Astrocyte (in vitro differentiated cells and primary cell): ENCODE measurements at places on chromosomes 11 and 22. TPM values are rescaled to one million over a fixed set of nuclear protein-coding genes. Genes with fewer than 3 reads are reported as not detected.

The UBQLNL gene
- total RNA-seq = 0.27 TPM in 1 of 2 replicates, not detected in the other

- peak; percentile 46 for DNase-seq
Measured at GRCh38 chr11:118434553-118435289, 1.6 kb upstream of the KMT2A start.

DNA sequence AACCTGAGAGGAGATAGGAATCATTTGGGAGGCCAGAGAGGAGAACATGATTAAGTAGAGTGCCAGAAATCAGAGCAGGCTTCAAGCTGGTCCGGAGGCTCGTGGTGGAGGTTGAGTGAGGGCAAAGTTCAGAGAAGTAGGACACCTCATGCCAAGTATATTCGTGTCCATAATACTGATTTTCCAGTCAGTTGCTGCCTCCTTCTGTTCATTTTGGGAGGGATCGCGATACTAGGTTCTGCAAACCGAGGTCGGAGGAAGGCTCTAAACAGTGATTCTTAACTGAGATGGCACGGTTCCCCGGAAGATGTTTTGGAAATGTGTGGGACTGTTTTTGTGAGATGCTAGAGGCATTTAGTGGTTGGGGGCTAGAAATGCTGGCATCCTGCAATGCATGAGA, 13.6 kb upstream of the CD3E start:
- no peak for DNase-seq

GRCh38 chr11:76835928-76836612, 24.6 kb upstream of the ACER3 start:
- DNase-seq = peak; percentile 61

The B3GAT3 gene
- 52.4 and 54.5 TPM in 2 replicates for total RNA-seq

The SYT12 gene
- 0.34 and 0.62 TPM in 2 replicates for total RNA-seq

GRCh38 chr22:44390613-44390970, 77.8 kb upstream of the SHISAL1 start:
- no peak for DNase-seq

- DNase-seq = no peak
Measured at GRCh38 chr11:117662671-117663269, 134.2 kb downstream of the DSCAML1 start.

The C1QTNF6 gene
- total RNA-seq = 6.0 and 8.4 TPM in 2 replicates

DNA sequence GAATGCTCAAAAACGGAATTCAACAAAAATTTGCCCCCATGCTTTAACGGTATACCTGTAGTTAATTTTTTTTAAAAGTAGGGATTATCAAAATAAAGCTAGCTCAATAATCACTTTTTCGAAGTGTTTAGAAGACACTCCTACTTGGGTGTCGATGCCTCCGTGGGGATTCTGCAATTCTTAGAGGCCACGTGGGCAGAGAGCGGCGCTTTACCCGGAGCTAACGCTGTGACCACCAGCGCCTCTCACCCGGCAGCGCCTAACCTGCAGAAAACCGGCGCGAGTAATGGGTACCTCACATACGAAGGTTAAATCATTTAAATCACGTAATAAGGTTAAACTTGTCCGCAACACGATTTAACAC, 583 bp downstream of the TAF1D start:
- DNase-seq = peak; percentile 31

- DNase-seq = no peak
Measured at GRCh38 chr11:20599221-20600019, at the start of gene SLC6A5. TSS of gene SLC6A5 (plus strand) at chr11:20599608. CDS start at chr11:20599673, 65 bp downstream.

GRCh38 chr11:35012467-35013191, 96.2 kb downstream of the PDHX start:
- no peak for DNase-seq

The HEPHL1 gene
- total RNA-seq = not detected in 2 replicates

The USH1C gene
- total RNA-seq = not detected in 2 replicates

GRCh38 chr11:100903284-100903683, 216.2 kb downstream of the ARHGAP42 start:
- DNase-seq = no peak

- DNase-seq = peak; percentile 100
Measured at GRCh38 chr11:36455658-36456111, 54.4 kb downstream of the TRAF6 start.

GRCh38 chr11:119885861-119886567, 157.0 kb upstream of the NECTIN1 start:
- no peak for DNase-seq

DNA sequence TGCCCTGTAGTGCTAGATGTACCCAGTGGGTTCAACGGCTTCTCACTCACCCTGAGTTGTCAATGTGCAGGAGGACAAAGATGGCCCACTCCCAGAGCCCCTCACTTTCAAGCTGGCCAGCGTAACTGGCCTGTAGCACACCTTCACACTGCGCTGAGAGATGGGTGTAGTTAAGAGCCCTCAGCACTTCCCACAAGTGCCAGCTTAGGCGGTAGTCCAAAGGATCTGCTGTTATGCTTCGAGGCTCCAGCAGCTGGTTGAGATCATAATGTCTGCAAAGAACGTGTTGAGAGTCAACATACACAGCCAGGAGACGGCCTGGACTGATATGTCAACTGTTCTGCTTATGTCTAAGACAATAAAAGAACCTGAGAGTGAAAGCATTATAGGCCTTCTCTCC, 14.7 kb upstream of the CHRNA10 start:
- no peak for DNase-seq

- no peak for DNase-seq
Measured at GRCh38 chr11:67442504-67443404, 522 bp downstream of the CORO1B start.

- DNase-seq = no peak
Measured at GRCh38 chr11:80282643-80283042, 841.8 kb upstream of the TENM4 start.

- no peak for DNase-seq
Measured at GRCh38 chr11:18225913-18226312, 10.7 kb downstream of the SAA4 start.

The NPAS4 gene
- total RNA-seq = 0.20 and 0.50 TPM in 2 replicates

DNA sequence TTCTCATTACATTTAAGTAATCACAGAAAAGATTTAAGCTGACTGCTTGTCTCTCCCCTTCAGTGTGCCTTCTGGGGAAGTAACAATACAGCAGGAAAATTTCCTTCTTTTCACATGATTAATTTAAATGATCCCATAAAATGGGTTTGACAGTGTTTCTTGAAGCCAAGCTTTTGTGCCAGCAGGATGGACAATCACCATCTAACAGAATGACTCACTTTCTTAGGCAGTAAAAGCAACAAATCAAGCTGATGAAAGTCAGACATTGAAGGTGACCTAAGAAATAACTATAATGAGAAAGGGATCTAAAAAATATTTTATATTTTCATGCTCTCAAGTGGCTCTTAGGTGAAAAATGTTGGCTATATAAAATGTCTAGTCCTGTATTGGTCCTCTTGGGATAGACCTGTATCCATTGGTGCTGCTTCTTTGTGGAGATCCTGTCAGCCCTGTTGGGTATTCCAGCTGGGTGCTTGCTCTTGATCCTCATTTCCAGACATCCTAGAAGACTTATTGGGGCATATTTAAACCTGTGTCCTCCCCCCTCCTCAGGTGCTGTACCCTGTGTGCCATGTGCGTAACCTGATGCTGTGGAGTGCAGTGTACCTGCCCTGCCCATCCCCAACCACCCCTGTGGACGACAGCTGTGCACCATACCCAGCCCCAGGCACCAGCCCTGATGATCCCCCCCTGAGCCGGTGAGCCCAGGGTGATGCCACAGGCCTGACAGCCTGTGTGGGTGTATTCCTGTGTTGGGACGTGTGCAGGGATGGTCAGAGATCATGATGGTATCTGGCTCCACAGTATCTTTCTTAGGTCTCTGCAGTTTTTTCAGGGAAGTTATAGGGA, 62.7 kb upstream of the HORMAD2 start:
- peak; percentile 55 for DNase-seq

- DNase-seq = no peak
Measured at GRCh38 chr11:66951927-66952337, 6.3 kb downstream of the PC start.

- no peak for DNase-seq
Measured at GRCh38 chr11:120703358-120704152, 192.0 kb downstream of the GRIK4 start.

The SH3BP1 gene
- 26.5 and 31.6 TPM in 2 replicates for total RNA-seq

The NEFH gene
- 3.1 TPM in 2 replicates for total RNA-seq
